AG04450 (cell line): ENCODE measurements at places on chromosomes 1 and 21.

DNA sequence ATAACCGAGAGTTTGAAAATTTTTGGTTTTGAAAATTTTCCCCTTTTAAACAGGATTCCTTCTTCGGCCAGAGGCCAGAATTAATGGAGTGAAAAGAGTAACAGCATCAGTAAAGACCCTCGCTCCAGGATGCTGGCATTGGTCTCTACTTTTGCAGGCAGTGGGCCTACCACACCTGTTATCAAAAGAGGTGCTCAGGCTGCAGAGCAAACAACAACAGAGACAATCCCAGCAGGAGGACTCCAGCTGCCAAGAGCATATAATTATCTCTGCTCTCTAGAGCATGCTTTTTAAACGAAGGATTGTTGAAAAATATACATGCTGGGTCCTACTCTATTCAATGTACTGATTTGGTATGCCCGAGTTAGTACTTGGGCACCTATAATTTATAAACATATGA is 1048.5 kb downstream of the PLA2G4A start:
- DNase-seq: no peak

- DNase-seq: no peak
Measured at GRCh38 chr1:6783221-6783620, 2.0 kb upstream of the CAMTA1 start.

DNA sequence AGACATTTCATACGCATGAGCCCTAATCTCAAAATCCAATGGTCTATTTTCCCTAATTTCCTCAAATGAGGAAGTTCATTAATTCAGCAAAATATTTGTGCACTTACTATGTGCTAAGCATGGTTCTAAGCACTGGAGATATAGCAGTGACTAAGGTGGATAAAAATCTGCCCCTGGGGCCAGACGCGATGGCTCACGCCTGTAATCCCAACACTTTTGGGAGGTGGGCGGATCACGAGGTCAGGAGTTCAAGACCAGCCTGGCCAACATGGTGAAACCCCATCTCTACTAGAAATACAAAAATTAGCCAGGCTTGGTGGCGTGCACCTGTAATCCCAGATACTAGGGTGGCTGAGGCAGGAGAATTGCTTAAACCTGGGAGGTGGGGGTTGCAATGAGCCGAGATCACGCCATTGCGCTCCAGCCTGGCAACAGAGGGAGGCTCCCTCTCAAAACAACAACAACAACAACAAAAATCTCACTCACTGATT is 4.3 kb upstream of the MIIP start:
- DNase-seq: no peak

GRCh38 chr1:22626237-22627157 is 9.9 kb upstream of the C1QA start:
- no peak for DNase-seq

- no peak for DNase-seq
Measured at GRCh38 chr21:14545906-14546480, at the start of gene SAMSN1. SAMSN1 (minus strand) TSS chr21:14546315; CDS start chr21:14546261, 54 bp downstream.

DNA sequence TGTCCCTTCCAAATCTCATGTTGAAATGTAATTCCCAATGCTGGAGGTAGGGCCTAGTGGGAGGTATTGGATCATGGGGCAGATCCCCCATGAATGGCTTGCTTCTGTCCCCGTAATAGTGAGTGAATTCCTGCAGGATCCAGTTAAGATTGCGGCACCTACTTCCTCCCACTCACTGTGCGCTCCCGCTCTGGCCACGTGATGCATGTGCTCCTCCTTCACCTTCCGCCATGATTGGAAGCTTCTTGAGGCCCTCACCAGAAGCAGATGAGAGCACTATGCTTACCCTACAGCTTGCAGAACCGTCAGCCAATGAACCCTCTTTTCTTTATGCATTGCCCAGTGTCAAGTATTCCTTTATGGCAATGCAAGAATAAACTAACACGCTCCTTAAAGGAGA is 14.9 kb upstream of the RAB3GAP2 start:
- no peak for DNase-seq

GRCh38 chr1:230216896-230217295 is 149.9 kb downstream of the GALNT2 start:
- no peak for DNase-seq

GRCh38 chr1:226100436-226101391 is 38.2 kb downstream of the H3-3A start:
- DNase-seq: no peak

- DNase-seq: no peak
Measured at GRCh38 chr1:37719572-37720195, 27.4 kb downstream of the CDCA8 start.

DNA sequence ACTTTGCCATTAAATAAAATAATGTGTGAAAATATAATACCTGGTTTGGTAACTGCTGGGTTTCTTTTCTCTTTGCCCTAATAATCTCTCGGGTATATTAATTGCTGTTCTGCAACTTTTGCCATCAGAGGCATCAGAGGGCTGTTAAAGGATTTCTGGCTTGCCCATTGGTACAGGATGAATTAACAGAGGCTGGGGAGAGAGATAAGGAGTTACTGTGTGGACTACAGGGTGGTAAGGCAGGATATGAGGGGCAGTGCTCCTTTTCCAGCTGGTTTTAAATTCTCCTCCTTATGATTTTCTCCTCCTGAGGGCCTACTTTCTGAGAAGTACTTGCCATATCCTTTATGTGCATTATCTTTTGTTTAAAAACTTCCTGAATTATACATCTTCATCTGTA is 48.3 kb downstream of the FGGY start:
- no peak for DNase-seq

- no peak for DNase-seq
Measured at GRCh38 chr1:150997949-150998348, 8.8 kb downstream of the MINDY1 start.

DNA sequence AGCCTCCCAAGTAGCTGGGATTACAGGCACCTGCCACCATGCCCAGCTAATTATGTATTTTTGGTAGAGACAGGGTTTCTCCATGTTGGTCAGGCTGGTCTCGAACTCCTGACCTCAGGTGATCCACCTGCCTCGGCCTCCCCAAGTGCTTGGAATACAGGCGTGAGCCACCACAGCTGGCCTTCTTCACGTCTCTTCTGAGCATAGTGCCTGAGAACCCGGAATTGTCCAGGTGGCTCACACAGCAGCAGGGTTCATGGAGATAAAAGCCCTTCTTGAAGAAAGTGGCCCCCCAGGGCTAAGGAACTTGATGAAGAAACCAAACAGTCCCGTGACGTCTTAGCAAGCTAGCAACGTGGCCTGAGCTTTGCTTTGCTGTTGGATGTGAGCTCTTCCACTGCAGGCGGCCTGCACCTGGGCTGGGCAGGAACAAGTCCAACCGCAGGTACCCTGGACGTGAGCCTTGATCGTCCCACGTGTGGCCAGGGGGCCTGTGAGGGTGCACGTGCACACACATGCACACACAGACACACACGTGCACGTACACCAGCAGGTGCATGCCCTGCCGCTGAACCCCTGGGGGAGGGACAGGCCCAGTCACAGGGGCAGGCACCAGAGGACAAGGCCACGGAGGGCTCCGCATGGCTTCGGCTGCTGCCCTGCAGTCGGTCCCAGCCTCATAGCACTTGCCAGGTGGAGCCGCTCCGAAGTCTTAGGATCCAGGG is 23.4 kb upstream of the TRAPPC10 start:
- DNase-seq: no peak

GRCh38 chr1:110756506-110756905 is 81.8 kb upstream of the KCNA3 start:
- no peak for DNase-seq

GRCh38 chr1:170800265-170800664 is 135.1 kb upstream of the MROH9 start:
- DNase-seq: no peak

DNA sequence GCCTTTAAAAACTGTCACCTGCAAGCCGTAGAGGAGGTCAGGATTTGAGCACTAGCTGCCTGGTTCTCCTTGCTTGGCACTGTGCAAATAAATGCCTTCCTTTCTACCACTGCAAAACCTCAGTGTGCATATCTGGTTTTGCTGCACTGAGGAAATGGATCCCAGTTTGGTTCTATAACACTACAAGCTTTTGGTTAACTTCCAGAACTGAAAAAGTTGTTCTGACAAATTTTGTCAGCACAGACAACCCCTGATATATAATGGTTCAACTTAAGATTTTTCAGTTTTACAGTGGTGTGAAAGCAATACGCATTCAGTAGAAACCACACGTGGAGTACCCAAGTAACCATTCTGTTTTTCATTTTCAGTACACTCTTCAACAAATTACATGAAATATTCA is 29.8 kb upstream of the GALNT2 start:
- no peak for DNase-seq

DNA sequence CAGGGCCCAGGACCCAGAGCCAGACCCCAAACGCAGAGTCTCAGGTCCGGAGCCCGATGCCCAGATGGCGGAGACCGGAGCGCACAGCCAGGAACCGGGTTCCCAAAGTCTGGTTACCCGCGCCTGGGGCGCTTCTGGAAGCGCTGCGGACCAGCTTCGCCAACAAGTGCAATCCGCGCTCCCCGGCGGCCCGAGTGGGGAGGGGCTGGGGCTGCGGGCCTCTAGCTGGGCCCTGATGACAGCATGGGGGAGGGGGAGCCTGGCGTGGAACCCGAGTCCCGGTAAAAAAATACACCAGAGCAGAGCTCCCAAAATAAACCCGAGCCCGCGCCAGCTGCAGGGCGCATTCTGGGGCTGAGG is 494 bp downstream of the NT5C1A start:
- DNase-seq: no peak

DNA sequence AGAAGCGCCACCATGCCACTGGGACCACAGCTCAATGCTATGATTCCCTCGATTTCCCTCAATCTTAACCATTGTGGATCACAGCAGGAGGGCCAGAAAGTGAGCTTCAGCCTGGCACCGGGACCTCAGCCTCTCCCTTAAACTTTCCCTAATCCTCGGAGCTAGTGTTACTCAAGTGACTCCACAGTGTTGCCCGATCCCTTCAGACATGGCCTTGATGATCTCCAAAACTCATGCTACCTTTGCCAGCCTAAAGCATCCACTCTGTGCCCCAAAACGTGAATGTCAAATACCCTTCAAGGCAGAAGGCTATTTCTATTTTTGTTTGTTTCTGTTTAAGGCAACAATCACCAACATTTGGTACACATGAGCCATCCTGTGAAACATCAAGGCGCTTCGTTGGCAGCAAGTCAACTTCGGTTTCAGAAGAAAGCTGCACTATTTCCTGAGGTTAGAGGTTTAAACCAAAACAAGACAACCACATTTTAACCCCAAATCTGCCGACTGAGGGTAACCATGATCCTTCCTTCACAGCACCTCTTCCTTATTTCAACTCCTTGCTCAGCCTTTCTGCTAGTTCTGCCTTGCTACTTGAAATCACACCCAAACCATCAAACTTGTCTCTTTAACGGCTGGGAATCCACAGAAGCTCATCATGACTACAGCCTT is 94.4 kb upstream of the KRTAP19-8 start:
- no peak for DNase-seq

DNA sequence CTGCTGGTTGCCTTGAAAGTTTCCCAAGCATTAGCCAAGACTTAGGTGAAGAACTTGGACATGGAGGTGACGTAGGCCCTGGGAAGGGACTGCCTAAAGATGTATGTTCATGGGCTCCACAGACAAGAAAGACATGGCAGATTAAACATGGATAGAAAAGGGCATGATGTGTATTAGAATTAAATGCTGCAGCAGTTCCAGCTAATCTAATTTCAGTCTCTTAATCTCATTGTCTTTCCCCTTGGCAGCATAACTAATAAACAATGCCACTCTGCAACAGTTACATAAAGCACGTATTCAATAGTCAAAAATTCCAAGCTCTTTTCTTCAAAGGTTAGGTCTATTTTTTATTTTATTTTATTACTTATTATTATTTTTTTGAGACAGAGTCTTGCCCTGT is 251.6 kb downstream of the KIF26B start:
- no peak for DNase-seq

GRCh38 chr1:17434601-17435000 is 4.9 kb downstream of the RCC2 start:
- DNase-seq: no peak

DNA sequence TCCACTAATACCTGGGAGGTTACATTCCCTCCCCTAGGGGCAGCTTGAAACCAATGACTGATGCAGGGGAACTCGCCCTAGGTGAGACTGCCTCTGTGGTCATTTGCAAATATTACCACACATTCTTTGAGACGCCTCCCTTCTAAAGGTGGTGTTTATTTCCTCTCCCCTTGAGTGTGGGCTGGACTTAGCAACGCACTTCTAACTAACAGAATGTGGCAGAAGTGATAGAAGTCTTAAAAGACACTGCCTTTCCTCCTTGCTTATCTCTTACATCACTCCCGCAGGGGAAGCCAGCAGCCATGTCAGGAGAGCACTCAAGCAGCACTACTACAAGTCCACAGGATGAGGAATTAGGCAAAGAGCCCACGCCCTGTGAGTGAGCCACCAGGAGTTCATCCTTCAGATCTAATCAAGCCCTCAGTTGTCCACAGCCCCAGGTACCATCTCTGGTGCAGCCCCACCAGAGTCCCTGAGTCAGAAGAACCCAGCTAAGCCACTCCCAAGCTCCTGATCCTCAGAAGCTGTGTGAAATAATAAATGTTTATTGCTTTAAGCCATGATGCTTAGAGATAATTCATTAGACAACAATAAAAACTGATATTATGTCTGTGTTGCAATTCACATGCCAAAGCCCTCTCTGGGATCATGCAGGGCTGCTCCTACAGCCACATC is 14.8 kb upstream of the MATN1 start:
- no peak for DNase-seq

DNA sequence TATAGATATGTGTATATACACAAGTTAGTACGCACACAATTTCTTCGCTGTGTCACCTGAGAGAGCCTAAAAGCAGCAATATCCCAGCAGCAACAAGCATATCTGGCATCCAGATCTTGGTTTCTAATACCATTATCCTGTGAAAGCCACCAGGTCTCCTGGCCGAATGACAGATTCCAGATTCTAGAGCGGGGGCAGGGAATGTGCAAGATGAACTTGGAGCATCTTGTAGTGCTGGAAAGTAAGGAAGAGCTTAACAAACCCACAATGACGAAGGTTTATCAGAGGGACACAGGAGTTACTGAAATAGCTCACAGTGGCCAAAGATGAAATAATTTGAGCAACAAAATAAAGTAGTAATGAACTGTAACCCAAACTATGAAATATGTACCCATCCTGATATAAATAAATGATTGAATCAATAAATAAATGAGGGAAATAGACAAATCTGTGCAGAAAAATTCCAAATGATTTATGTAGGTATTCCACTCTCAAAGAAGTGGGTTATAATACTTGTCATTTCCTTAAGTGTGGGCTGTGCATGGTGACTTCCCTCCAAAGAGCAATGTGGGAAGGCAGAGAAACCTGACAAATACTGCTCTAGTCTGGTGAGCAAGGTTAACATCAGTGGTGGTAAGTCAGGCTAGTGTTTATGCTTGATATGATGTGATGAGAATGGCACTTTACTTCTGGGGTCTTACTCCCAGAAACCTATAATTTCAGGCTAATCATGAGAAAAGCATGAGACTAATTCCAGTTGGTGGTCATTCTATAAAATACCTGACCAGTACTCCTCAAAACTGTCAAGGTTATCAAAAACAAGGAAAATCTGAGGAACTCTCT is 67.9 kb downstream of the LRRC8D start:
- no peak for DNase-seq
